ENCODE measurements at places on chromosomes 2 and 18.

DNA sequence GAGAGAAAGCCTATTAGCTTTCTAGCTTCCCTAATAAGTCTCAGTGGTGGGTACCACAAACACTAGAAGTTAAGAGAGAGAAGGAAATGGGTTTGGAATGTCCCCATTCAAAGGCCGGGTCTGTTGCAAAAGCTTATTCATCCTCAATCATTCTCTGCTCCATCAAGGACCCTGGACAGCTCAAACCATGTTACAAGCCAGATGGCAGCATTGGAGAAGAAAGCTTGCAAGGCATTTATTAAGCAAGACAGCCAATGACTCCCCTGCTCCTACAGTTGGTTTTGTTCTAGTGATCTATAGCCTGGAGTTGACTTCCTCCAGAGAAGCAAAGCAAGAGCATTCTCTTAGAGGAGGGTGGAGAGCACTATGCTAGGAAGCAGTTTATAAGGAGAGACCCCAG lies 86.9 kb upstream of the LMAN1 start:
- peak; percentile 49 for DNase-seq

GRCh38 chr2:169462896-169463695 lies 16.2 kb upstream of the BBS5 start:
- DNase-seq: no peak

DNA sequence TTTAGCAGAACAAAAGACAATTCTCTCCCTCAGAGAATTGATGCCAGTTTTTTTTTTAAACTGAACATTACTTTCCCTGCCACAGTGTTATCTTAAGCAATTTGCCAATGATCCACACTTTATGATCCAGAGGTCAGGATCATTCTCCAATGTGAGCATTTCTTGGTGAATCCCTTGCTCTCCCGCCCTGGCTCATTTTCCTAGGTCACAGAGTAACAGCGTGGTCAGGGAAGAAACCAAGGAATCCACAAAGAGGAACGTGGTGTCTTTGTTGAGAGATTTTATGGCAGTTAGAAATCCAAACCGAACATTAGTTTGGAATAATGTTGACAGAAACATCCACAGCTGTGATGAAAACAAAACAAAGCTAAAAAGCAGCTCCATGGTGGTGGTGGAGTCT lies 250.3 kb downstream of the TTC32 start:
- DNase-seq: no peak

- no peak for DNase-seq
Observed at GRCh38 chr2:231664727-231665126, 43.6 kb upstream of the PTMA start.

- DNase-seq: no peak
Observed at GRCh38 chr18:3110034-3110752, 97.2 kb upstream of the LPIN2 start.

- no peak for DNase-seq
Observed at GRCh38 chr2:10665833-10666232, 23.9 kb downstream of the NOL10 start.

GRCh38 chr18:32167980-32168730 lies 21.7 kb upstream of the MEP1B start:
- no peak for DNase-seq

GRCh38 chr2:44880125-44880483 lies 61.4 kb upstream of the SIX3 start:
- no peak for DNase-seq

- DNase-seq: no peak
Observed at GRCh38 chr2:233085037-233085838, 25.1 kb downstream of the INPP5D start.

DNA sequence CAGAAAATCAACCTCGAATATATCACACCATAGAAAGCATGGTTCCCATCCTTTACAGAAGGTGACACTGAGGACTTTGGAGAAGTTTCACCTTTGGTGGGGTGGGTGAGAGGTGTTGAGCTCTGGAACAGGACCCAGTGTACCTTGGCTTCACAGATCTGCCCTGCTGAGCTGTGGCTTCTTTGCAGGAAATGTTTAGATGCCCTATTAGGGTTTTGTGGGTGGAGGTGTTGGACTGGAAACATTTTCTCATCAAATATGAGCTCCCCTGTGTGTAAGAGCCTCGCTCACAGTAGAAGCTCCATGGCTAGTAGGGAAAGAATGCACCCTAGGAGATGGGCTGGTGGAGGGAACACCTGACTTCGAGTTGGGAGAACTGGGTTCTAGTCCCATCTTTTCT lies 55.6 kb downstream of the RPL37A start:
- no peak for DNase-seq

GRCh38 chr2:170917219-170917913 lies 11.7 kb upstream of the GORASP2 start:
- DNase-seq: no peak

DNA sequence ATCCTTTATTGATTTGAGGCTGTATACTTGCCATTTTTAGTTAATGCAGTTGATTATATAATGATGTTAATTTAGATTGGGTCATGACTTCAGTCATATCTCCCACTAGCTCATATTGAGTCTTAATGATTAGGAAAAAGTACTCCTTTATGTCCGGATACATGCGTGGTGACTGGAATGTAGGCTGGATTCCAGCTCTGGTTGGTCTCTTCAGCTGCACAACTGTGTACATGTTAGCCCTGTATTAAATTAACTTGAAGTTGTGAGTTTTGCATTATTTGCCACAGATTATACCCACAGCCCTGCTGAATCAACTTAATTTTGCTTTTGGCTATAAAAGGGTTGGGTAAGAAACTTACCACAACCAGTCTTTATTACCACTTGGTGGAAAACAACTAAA lies 22.5 kb downstream of the MOB4 start:
- no peak for DNase-seq

DNA sequence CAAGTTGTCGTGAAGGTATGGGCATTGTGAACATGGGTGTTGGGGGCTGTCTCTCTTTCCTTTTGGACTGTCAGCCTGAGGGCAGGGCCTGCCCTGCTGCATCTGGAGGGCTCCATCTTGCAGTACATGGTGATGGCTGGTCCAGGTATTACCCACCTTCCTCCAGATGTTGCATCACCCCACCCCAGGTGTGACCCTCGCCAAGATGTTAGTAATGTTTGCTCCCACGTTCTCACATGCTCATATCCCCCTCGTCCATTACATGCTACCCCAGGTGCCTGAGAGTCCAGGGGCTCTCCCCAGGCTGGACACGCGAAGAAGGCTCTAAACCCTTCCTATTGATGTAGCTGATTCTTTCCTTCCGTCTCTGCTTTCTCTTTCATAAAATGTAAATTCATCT lies 13.9 kb downstream of the ZAP70 start:
- DNase-seq: no peak

DNA sequence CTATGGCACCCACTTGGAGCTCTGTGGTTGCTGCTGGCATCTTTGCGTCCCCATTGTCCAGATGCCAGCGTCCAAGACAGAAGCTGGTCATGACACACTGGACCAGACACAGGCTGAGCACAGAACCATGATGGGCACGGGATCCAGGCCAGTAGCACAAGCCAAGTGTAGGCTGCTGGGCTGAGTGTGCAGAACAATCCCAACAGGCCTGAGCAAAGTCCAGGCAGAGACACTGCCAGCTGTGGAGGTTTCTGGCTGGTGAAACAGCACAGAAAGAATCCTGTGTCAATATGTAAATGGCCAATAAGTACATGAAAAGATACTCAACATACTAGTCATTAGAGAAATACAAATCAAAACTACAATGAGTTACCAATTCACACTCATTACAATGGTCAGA lies 705.4 kb downstream of the METTL4 start:
- no peak for DNase-seq

DNA sequence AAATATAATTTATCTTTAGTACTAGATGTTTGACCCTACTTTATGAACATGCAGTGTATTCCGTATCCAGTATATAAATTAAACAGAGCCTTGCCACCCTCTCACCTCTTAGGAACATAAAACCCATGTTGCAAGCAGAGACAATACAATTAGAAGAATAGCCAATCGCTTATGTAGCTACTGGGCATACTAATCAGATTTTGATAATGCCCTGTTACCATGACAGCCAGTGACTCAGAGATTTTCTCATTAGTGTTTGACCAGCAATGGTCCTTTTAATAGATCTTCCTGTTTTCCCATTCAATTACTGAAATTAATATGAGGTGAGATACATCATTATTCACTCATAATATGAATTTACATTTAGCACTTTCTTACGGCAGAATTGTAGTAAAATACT lies 547.3 kb upstream of the VWC2L start:
- no peak for DNase-seq

DNA sequence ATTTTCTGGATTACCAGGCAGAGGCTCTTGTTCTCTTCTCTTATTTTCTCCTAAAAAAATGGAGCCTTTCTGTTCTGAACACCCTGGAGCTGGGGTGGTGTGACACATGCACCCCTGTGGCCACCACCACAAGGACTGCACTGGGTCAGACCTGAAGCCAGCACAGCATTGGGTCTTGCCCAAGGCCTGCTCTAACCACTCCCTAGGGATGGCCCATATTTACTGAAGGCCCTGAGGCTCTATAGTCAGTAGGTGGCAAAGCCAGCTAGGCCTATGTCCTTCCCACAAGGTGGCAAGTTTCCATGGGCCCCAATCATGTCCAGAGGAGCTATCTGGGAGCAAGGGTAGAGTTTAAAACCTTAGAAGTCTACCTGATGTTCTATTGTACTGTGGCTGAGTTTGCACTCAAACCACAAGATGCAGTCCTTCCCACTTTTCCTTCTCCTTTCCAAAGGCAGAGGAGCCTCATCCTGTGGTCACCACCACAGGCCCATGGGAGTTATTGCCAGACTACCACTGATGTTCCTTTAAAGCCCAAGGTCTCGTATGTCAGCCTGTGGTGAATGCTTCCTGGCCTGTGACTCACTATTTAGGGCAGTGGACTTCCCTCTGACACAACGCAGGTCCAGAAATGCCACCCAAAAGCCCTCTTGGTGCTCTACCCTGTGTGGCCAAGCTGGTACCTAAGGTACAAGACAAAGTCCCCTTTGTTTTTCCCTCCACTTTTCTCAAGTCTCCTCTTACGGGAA lies 15.0 kb upstream of the FMNL2 start:
- DNase-seq: peak; percentile 33

DNA sequence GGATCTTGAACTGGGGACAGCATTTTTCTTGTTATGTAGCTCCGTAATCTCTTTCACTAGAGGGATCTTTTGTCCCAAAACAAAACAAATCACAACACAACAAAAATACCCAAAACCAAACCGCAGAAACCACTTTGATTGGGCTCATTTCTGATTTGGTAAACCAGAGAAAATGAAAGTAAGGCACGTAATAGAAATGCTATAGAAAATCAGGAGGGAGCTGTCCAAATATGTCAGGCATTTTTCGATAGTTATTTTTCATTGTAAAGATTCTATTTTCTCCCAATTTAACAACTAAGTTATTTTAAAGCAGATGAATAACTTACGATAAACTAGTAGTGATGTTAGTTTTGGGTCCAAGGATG lies 406.5 kb downstream of the XIRP2 start:
- DNase-seq: peak; percentile 70

All from Kasumi-1 (cell line).